ENCODE measurements at places on chromosomes 3 and 15.

DNA sequence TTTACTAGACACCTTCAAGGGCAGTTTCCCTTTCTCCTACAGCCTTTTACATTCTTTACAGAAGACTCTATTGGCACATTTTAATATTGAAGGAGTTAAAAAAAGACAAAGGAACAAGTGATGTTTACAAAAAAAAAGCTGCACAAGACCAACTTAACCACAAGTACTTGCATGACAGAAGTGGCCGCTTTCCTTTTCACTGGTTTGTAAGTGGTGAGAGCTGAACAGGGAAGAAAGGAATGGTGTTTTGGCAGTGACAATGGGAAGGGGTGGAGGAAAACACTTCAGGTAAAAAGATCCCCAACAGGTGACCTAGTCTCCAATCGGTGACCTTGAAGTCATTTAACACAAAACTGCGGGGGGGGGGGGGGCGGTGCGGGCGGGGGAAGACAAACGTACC is 1.1 kb downstream of the WDR72 start:
- DNase-seq, result no peak

GRCh38 chr3:109772520-109772919 is 435.2 kb upstream of the DPPA4 start:
- DNase-seq, result no peak

DNA sequence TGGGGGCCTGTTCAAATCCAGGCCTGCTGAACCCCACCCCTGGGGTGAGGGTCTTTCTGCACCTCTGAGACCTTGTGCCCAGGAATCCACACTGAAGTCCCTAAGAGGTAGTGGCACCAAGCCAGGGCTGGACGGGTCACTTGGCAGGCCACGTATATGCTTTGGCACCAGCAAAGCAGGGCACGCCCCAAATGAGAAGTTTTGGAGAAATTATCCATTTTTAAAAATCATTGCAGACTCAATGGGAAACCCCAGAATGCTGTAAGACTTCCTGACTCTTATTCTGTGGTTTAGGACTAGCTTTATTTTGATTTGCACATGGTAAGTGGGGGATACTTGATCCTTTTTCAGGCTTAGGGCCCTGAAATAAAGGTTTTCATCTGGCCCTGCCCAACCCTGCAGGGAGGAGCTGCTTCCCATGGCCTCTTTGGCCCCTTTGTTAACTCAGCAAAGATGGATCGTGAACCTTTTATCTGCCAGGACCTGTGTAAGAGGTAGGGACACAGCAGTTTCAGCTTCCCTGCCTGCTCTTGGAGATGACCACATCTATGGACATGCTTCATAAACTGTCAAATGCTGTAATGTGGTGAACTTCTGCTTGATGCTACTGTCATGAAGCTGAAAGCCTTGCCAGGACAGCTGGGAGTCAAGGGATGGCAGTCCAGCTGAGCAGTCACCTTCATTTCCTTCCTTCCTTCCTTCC is 88.0 kb downstream of the HMG20A start:
- no peak for DNase-seq

GRCh38 chr3:9045371-9045770 is 82.1 kb upstream of the RAD18 start:
- DNase-seq, result no peak

DNA sequence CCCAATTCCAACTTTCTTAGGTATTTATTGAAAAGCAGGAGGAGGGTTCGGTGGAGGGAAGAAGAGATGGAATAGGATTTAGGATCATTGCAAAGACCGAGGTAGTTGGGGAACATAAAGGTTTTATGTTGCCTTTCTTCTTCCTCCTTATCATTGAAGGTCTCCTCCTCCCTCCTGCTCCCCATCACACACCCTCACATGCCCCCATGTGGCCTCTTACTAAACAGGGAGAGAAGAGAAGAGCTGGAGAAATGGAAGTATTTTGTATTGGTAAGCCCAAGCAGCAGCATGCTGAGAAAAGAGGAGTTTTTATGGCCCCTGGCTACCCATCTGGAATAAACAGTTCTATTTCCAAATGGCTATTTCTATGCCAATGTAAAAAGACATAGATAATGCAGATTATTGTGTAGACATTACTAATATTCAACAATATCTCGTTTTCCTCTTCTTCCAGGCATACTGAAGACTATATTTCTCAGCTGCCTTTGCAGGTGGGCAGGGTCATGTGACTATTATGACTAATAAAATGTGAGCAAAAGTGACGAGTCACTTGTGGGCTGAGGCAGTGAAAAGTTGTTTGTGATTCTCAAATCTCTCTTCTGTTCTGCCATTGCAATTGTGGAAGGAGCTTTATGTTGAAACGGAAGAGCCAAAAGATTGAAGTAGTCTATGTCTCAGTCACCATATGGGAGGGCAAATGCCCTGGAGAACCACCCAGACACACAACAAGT is 5.2 kb upstream of the GPR176 start:
- DNase-seq, result no peak

- no peak for DNase-seq
These were observed 29.0 kb upstream of the TBC1D21 start for GRCh38 chr15:73844356-73844755.

- no peak for DNase-seq
These were observed 171.7 kb downstream of the RORA start for GRCh38 chr15:61057376-61057775.

DNA sequence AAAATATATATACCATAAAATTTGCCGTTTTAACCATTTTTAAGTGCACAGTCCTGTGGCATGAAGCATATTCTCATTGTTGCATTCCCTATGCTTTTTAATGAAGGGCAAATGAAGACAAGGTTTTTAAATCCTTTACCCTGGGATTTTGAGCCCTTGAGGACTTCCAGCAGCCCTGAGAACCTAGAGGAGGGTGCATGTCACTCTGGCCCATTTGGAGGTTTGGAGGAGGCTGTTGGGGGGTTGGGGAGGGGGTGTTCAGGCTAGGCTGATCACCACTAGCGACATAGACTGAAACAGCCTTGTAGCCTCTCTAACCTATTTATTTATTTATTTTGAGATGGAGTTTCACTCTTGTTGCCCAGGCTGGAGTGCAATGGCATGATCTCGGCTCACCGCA is 86.0 kb downstream of the SMAD6 start:
- DNase-seq, result no peak

DNA sequence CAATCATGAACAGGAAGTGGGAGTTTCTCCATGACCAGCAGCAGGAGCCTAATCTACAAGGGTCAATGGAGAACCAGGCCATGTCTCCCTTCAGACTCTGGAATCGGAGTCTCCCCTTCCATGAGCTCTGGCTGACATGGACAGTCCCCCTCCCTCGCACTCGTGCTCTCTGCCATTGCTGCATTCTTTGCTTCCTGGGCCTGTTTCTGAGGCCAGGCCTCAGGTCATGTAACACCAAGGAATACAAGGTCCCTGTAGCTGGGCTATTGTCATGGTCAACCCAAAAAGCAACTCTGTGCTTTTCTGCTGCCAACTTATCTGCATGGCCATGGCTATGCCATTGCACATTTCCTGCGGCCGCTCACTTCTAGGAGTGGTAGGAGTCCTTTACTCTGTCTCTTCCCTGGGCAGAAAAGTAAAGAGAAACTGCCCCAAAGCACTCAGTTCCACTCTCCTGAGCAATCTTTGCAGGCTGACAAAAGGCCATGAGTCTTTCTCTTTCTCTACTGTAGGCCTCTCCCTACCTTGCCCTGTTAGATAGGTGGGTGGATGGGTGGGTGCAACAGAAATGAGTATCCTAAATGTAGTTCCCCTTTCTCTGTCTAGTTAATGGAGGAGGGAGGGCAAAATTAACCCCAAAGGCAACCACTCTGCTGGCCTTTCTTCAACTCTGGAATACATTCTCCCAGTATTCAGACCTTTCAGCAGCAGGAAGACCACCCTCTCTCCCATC is 40.8 kb upstream of the PROK2 start:
- DNase-seq, result no peak

DNA sequence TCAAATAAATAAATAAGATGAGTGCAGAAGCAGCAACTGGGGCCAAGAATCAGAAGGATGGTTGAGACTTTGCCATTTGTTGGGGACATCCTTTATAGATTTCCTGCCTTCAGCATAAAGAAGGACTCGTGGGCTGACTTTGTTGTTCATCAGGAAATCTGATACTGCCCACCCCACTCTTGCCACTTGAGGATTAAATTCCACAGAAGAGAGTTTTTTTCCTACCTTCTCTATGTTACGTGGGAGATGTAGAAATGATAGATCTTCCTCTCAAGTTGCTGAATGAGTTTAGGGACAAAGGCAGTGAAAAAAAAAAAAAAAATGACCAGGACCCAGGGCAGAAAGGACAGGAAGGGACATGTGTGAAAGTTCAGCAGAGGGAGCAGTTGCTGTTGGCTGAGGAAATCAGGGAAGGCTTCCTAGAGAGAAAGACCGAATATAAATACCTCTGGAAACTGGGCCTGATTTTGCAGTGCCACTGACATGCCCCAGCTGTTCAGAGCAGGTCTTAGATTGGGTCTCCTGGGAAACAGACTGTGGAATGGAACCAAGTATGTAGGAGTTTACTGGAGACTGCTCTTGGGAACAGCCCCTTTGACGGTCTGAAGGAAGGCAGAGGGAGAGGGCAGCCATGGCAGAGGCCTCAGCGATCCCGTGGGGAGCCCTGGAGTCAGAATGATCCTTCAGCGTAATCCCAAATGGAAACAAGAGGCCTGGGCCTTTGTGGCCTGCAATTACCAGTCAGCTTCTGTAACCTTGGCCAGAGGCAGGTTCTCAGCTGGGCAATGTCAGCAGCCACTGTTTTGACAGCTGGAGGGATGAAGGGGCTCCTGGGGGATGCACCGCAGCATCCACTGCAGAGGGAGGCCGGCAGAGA is 50.9 kb downstream of the C3orf20 start:
- no peak for DNase-seq

- no peak for DNase-seq
These were observed 36.8 kb upstream of the TNFSF10 start for GRCh38 chr3:172560026-172560425.
